AG20443 (cell line): ENCODE measurements at places on chromosomes 16 and 17.

DNA sequence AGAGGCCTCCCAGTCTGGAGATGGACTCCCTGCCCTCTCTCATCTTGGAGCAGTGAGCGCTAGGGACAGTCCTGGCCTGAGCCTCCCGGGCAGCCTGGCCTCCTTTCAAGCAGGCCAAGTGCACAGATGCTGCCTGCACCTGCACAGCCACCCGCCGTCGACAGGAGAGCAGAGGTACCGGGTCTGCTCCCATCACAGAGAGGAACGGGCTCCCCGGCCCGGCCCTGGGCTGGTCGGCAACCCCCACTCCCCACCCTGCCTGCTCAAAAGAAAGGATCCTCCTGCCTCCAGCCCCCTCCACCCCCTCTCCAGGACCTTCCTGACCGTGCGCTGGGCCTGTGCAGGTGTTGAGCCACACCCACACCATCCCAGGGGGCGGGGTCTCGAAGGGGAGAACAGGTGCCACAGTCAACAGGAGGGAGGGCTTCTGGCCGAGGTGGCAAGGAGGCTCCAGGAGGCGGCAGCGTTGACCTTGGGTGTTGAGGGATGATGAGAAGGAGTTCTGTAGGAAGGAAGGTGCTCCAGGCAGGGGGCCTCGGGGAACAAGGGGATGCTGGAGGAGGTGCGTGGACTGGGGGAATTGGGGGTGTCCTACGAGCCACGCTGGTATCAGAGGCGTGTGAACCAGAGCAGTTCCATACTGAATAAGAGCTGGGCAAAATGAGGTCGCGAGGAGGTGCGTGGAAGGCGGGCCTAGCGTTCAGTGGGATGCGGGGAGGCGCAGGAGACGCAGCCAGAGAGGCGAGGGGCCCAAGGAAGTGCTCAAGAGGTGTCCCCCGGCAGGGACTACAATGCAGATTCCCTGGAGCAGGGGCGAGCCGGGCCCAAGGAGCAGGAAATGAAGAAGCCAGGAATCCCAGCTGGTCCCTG, 967 bp upstream of the CDH15 start:
- DNase-seq = no peak

DNA sequence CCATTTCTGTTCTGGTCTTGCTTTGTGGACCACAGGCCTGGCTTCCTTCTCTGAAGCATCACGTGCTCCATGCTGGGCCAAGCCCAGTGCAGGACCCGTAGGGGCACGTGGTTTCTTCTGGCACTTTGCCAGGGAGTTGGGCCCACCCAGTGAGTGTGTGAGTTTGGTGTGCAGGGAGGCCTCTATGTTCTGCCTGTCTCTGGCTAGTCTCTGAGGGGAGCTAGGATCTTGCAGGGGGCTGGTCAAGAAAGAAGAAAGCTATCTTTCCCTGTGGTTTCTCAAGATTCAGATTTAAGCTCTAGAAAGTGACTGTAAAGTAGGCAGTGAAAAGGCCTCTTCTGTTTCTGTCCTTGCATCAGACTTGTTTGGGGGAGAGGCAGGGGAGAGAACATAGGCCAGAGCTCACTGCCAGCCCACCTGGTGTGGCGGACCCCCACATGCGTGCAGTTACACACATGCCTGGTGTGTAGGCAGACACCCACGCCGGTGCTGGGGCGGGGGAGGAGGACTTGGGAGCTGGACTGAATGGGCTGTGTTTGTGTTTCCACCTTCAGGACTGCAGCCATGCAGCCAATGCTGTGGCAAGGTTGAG, 11.8 kb downstream of the LASP1 start:
- DNase-seq = peak; percentile 54

- no peak for DNase-seq
Observed at GRCh38 chr17:80432350-80432955, 17.5 kb downstream of the ENDOV start.

- DNase-seq = no peak
Observed at GRCh38 chr16:86892509-86892908, 314.2 kb downstream of the FOXL1 start.

GRCh38 chr17:64455993-64456885, 7.3 kb downstream of the MILR1 start:
- no peak for DNase-seq

- DNase-seq = peak; percentile 39
Observed at GRCh38 chr16:12208341-12209035, 232.0 kb downstream of the SNX29 start.

DNA sequence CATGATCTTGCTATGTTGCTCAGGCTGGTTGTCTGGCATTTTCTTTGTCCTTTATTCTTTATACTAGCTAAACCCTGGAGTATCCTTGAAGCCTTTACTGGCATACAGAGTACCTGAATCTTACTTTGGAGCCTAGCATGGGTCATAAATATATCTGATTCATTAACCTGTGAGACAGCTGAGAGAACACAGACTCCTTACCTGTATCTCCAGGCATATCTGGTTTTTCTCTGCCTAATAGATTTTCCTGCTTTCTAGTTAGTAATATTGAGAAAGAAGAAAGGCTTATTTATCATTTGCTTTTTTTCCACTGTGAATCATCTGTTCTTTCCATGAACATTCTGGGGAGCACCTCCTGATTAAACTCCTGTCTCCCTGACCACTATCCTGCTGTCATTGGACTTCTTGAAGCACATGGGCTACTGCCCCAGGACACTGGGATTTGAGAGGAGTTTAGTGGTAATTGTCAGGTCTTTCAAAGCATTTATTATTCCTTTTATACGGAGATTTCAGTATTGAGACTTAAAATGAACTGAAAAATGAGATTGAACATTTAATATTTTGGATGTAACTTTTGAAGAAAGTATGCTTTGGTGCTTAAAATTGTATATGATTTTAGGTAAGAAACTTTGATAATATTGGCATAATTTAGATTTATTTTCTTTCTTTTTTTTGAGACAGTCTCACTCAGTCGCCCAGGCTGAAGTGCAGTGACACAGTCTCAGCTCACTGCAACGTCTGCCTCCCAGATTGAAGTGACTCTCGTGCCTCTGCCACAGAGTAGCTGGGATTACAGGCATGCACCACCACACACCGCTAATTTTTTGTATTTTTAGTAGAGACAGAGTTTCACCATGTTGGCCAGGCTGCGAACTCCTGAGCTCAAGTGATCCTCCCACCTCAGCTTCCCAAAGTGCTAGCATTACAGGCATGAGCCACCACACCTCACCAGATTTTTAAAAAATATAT, 8.6 kb downstream of the PDP2 start:
- DNase-seq = no peak

DNA sequence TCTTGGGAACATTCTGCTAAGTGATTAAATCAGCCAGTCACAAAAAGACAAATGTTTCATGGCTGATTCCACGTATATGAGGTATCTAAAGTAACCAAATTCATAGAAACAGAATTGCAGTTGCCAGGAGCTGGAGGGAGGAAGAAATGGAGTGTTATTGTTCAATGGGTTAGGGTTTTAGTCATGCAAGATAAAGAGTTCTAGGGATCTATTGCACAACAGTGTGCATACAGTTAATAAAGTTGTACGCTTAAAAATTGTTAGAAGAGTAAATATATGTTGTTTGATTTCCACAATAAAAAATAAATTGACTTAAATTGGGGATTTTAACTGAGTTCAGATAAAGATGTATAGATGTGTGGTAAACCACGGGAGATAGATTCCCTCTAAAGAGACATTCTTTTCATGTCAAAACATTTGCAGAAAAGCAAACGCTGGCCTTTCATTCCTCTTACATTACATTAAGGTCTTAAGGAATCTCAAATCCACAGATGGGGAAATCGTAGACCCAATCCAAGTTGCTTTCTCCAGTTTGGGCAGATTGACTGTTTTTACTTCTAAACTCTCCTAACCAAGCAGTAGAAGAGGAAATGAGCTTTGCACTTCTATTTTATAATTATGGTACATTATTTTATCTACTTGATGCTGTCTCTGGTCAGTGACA, 4.6 kb downstream of the PRDM7 start:
- no peak for DNase-seq

DNA sequence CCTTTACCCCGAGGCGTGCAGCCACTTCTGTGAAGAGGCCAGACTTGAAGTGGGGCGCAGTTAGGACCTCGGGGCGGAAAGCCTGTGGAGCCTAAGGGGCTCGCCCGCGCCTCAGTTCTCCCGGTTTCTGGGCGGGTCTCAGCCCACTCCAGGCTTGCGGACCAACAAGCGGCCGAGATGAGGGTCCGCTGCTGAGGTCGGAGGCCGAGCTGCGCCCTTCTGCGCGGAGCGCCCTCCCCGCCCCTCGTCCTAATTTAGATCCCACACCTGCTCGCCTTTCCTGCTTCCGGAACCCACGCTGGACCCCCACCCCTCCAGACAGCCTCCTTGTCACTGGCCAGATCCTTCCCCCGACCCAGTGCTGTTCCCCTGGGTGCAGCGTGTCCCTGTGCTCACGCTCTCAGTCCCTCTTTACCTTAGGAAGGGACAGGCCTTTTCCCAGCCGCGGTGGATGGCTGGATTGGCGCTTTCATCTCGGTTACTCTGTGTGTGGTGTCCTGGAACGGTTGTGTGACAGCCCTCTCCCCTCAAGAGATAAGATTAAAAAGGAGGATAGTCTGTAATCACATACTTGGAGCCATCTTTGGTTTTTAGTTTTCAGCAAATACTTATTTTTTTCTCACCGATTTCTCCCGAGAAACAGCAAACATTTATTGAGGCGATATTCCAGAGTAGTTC, 933 bp upstream of the ATXN7L3 start:
- no peak for DNase-seq

DNA sequence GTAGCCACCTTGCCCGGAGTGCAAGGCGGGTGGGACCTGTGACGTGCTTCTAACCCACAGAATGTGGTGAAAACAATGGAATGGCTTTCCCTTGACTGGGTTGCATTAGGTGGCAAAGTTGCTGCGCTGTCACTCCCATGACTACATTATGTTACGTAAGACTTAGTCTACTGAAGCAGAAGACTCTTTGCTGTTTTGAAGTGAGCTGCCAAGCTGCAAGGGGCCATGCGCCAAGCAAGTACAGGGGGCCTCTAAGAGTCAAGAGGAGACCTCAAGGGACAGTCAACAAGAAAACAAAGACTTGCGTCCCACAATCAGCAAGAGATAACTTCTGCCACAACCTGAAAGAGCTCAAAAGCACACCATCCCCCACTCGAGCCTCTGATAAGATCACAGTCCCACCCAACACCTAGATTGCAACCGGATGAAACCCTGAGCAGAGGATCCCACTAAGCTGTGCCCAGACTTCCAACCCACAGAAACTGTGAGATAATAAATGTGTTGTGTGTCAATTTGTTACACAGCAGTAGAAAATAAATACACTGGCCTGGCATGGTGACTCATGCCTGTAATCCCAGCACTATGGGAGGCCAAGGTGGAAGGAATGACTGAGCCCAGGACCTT, 16.5 kb downstream of the ANKRD11 start:
- peak; percentile 41 for DNase-seq

DNA sequence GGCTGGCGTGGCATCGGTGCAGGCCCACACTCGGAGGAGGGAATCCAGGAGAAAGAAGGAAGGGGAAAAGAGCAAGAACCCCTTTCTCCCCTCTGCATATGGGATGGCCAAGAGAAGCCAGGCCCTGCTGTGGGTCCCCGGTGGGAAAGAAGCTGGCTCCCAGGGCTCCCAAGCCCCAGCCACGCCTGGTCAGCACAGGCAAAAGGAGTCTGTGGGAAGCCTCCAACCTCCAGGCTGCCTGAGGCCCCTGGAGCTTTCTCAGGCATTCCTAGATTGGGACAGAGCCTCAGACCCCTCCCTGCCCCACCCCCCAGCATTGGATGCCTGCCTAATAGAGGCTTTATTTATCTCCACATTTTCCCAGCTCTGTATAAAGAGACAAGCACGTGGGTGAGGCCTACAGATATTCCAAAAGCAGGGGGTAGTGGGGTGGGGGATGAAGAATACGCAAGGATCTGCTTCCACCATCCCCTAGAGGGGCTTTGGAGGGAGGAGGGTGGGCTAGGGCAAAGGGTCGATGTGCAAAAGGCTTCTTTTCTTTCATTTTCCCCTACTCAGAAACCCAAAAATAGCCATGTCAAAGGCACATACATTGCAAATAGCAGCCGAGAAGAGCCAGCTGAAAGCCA, 56.4 kb downstream of the MPRIP start:
- peak; percentile 71 for DNase-seq

GRCh38 chr16:60414613-60415012, 1621.6 kb downstream of the CDH8 start:
- DNase-seq = no peak

- DNase-seq = no peak
Observed at GRCh38 chr16:88434353-88434690, 18.8 kb upstream of the ZFPM1 start.

DNA sequence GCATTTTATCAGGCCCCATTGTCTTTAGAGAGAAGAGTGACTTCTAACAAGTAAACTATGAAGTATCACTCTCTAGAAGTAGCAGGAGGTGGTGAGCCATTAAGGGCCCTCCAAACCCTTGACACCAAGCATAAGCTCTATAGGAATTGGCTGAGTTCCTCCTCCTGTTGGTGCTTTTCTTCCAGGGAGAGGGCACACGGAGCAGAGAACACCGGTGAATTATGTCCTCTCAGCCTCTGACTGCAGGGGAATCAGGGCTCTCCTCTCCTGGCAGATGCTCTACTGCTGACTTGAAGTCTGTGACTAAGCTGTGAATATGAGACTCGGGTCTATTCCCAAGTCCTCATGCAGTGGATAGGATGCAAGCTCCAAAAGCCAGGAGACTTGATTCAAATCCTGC, 32.3 kb downstream of the CHD9 start:
- peak; percentile 30 for DNase-seq

DNA sequence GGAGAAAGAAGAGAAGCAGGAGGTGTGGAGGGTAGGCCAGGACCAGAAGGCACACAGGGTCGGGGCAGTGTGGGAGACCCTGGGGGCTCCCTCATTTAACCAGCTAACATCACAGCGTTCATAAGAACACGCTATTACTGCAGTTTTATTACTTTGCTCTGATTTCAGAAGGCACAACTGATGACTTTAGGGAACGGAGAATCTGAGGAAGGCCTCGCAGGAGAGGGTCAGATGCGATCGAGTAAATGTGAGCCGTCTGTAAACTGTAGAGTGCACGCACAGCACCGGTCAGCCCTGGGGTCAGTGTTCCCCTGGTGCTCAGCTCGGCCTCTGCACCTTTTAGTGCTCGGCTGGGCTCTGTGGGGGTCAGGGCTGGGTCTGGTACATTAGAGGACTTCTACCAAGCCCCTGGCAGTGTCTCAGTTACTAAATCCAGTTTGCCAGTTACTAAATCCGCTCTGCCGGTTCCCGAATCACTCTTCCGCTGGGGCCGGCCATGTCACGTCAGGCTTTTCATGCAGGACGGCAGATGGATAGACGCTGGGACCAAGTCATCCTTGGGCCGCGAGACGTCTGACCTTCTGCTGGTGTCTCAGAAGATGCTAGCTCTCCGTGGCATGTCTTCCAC, 325.9 kb downstream of the SEC14L1 start:
- DNase-seq = no peak

- peak; percentile 94 for DNase-seq
Observed at GRCh38 chr17:8383143-8383822, at the start of gene RPL26. Gene RPL26, minus strand, starts transcription at chr17:8383193. Its CDS starts 883 bp downstream, at chr17:8382310.

DNA sequence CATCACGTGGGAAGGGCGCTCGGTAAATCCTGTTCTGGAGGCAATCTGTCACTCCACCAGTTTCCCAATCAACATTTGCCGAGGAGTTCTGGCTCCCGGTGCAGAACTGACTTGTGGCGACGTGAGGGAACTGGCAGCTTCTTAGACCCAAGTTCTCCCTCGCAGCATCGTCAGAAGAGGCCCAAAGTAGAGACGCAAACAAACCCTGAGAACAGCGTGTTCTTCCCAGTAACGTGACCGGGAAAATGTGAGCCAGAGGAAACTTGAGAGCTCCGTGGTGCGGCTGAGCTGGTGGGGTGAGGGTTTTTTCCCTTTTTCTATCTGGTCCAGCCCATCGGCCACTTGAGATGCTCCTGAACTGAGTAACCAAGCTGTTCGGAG, 158.9 kb upstream of the CACNG5 start:
- no peak for DNase-seq
